AML-193 (cell line): ENCODE measurements at places on chromosomes 5 and 9.

- DNase-seq, result no peak
Observed at GRCh38 chr9:88553350-88553749, 18.4 kb downstream of the NXNL2 start.

GRCh38 chr9:13437866-13438265, 158.4 kb upstream of the MPDZ start:
- no peak for DNase-seq

GRCh38 chr5:130689831-130690230, 475.2 kb downstream of the HINT1 start:
- no peak for DNase-seq

DNA sequence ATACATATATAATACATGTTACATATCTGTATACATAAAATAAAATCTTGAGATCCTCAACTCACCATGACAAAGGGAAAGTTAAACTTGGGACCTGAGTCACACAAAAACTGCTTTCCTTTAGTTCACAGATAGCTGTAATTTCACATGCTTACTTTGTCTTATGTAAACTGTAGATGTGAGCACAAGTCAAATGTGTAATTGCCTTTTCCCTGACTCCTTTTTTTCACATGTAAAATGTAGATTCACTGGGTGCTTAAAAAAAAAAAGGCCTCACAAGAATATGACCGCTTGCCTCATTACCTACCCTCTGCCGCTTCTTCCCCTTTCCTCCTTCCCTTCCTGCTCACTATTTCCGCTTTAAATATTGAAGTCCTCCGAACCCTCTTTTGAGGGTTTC, 21.9 kb upstream of the FAM169A start:
- no peak for DNase-seq

DNA sequence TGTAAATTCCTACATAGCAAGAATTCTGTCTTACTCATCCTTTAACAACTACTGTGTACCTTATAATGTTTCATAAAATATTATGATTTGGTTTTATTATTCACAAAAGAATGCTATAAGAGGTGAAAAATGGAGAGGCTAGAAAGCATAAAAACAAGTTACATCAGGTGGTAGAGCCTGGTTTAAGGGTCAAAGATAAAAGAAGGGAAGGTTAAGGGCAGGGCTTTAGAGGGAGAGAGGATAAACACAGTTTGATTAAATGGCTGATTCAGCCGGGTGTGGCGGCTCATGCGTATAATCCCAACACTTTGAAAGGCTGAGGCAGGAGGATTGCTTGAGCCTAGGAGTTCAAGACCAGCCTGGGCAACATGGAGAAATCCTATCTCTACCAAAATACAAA, 40.4 kb upstream of the HSPB3 start:
- DNase-seq, result no peak

- no peak for DNase-seq
Observed at GRCh38 chr9:25472681-25473080, 205.6 kb downstream of the TUSC1 start.

GRCh38 chr9:76223749-76224340, 170.4 kb downstream of the RFK start:
- no peak for DNase-seq
